Activated T-helper 2 cell treated with anti-CD3 and anti-CD28 coated beads, Interferon-gamma antibody, Interleukin-2, Interleukin-4, amounts not matched to agents 10 μg/mL and 5 μg/mL and 100 μg/mL, durations not matched to agents 14 hours and 24 hours and 36 hours (primary cell): ENCODE measurements at places on chromosomes 3 and 15.

DNA sequence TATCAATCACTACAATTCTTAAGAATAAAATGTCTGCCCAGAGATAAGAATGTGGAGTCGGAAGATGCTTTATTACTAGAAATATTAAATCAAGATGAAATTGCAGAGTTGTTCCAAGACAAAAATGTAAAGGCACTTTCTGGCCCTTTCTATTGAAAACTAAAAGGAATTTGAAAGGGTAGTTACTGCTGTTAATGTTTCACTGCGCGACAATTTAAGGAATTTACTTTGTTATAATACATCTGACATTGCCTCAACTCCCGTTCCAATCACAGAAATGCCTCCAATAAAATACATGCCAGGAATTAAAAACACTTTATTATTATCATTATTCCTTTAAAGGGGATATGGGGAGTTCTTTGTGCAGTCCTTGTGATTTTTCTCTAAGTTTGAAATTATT lies 26.4 kb downstream of the RSL24D1 start:
- H3K27me3 ChIP-seq, result no peaks in the 10 kb centered on the region
- no peak overlapping the region for H3K4me3 ChIP-seq
- H3K36me3 ChIP-seq, result peaks cover 3% of the 10 kb centered on the region
- no peak for DNase-seq

GRCh38 chr3:31495971-31496665 lies 36.6 kb upstream of the STT3B start:
- no peak for DNase-seq
- H3K4me3 ChIP-seq, result no peak overlapping the region
- H3K36me3 ChIP-seq, result no peaks in the 10 kb centered on the region
- peaks cover 5% of the 10 kb centered on the region for H3K27me3 ChIP-seq
- no peaks in the 10 kb centered on the region for H3K4me1 ChIP-seq

DNA sequence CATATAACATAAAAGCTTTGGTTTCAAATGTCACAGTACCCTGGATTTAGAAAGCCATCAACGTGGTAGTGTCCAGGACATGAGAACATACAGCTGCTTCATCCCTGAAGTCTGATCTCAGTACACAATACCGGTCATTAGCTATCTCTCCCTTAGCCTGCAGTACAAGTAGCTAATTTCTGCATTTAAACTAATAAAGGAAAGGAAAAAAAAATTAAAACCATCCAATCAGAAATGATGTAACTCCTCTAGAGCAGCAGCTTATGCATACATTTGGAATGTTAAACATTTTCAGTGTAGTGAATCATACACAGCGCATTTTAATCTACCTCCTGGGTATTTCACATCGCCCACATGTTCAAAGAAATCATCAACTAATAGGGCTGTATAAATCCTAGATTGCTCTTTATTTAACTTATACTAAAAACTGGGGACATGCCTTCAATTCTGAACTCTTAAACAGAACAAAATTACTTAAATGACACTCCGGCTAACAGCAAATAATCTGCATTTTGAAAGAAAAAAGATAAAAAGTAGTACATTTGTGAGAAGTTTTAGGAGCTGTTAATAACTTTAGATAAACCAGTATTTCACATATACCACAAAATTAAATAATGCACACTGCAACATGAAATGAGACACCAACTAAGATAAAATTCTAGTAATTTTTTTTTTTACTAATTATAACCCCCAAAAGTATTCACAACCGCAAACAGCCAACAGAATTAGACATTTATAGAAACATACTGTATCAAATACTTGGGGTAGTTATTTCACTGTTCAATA lies 3.7 kb downstream of the IGF2BP2 start:
- peaks cover 59% of the 10 kb centered on the region for H3K27me3 ChIP-seq
- no peak for DNase-seq
- no peak overlapping the region for H3K4me3 ChIP-seq
- no peaks in the 10 kb centered on the region for H3K36me3 ChIP-seq
- H3K4me1 ChIP-seq, result peaks cover 7% of the 10 kb centered on the region
- H3K27ac ChIP-seq, result no peak overlapping the region

DNA sequence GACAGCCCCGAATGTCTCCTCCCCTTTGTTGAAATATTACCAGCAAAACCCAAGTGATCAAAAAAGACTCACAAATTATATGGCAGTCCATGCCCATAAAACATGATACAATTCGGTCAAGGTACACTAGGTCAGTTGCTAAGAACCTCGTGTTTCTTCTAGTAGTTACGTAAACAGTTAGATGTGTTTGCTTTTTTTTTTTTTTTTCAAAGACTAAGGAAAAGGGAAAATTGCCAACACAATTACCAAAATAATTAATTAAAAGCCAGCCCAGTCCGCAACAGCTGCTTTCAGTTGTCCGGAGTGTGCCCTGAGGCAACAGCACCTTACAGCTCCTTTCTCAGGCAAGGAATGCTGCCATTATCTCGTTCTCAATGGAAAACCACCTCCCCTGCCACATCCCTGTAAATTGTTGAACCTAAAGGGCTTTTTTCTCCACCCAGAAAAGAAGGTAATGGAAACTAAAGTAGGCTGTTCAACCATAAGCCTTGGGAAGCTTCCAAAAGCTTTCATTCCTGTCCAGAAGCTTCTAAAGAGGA lies 129.2 kb upstream of the TSC22D2 start:
- no peaks in the 10 kb centered on the region for H3K4me1 ChIP-seq
- H3K36me3 ChIP-seq, result no peaks in the 10 kb centered on the region
- DNase-seq, result no peak
- H3K27me3 ChIP-seq, result peaks cover 25% of the 10 kb centered on the region
- no peak overlapping the region for H3K4me3 ChIP-seq

- no peak overlapping the region for H3K4me3 ChIP-seq
- H3K4me1 ChIP-seq, result peaks cover 55% of the 10 kb centered on the region
- H3K36me3 ChIP-seq, result peaks cover 12% of the 10 kb centered on the region
- DNase-seq, result no peak
- H3K27ac ChIP-seq, result peak overlapping the region; percentile 75
Observed at GRCh38 chr15:99502661-99503060, 63.1 kb upstream of the MEF2A start.

DNA sequence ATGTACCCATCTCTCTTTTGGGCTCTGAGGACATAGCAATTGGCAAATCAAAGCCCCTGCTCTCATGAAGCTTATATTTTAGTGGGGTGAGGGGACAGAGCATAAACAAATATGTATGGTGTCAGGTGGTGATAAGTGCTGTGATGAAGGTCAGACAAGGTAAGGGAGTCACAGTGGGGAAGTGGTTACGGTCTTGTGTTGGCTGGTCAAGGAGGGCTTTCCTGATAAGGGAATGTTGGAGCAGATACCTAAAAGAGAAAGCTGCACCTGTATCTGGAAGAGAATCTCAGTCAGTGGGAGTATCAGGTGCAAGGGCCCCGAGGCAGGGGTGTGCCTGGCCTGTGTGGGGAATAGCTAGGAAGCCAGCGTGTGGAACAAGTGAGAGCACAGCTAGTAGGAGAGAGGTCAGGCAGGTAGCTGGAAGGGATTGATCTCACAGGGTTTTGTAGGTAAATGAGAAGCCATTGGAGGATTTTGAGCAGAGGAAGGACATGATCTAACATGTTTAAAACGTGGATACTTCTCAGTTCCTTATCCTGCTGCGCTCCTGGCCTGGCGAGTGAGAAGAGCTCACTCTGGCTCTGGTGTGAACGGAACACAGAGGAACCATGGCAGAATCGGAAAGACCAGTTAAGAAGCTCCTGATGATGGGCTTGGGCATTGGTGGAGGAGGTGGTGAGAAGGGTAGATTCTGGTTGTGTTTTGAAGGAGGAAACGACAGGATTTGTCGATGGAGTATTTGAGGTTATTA lies 35.5 kb downstream of the MRAS start:
- no peak overlapping the region for H3K27ac ChIP-seq
- H3K27me3 ChIP-seq, result peaks cover 1% of the 10 kb centered on the region
- no peak overlapping the region for H3K4me3 ChIP-seq
- H3K36me3 ChIP-seq, result no peaks in the 10 kb centered on the region

DNA sequence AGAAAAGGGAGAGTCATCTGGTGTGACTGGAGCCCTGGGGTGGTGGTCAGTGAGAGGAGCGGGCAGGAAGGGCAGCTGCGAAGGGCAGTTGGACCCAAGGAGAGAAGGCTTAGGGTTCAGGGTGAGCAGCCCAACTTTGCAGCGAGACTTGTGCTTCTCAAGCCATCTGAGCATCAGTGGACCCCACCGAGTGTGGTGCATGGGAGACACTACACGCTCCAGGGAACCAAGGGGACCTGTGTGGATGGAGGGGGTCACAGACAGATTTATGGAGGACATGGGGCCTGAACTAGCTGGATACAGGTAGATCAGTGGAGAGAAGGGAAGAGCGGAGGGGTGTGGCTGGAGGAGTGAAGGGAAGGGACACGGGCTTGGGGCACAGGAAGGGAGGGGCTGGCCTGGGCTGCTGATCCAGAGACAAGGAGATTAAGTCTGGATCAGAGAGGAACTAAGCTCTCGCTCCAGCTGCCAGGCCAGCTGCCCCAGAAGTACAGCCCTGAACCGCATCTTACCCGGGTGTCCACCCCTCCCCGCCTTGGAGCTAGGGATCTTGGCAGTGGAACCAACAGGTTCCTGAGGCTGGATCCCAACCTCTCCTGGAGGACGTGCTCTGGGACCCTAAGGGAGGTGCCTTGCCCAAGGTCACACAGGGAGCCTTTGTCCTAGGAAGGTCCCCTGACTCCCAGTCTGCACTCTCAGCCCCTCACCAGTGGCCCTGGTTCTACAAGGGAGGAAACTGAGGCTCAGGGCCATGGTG lies 120.5 kb downstream of the CORO2B start:
- no peak for DNase-seq
- no peak overlapping the region for H3K4me3 ChIP-seq
- H3K27me3 ChIP-seq, result peaks cover 9% of the 10 kb centered on the region
- no peak overlapping the region for H3K27ac ChIP-seq

DNA sequence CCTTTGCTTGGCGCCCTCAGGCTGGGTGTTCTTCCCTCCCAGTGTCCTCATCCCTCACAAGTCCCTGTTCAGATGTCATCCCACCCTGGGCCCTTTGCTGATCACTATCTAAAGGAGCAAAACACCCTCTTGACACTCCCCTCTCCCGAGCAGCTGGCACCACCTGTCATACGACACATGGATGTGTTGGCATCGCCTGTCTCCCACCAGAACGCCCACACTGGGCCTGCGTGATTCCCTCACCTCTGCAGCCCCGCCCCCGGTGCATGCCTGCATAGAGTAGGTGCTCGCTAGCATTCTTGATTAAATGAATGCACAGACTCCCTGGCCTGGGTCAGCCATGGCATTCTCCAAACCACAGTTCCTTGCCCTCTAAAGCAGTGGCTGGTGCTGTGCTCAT lies 75.8 kb downstream of the DNAJB8 start:
- H3K4me1 ChIP-seq, result no peaks in the 10 kb centered on the region
- no peak overlapping the region for H3K27ac ChIP-seq
- no peaks in the 10 kb centered on the region for H3K27me3 ChIP-seq
- DNase-seq, result no peak
- H3K4me3 ChIP-seq, result no peak overlapping the region

DNA sequence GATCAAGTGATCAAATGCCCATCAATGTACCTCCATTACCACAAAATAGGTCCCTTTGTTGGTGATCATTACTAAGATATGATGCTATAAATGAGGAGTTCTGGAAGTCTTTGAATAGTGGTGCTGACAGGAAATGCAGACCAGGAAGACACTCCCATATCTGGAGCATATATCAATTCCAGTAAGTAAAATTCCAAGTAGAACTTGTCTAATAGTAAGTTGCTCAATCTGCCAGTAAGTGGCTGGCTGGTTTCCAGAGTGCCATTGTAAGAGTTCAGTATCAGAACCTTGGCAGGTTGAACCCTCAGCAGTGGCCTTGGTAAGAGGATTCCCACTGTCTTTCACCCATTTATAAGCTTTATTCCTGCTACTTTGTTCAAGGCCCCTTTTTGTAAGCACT lies 379.9 kb upstream of the RBMS3 start:
- no peak overlapping the region for H3K27ac ChIP-seq
- H3K4me3 ChIP-seq, result no peak overlapping the region
- DNase-seq, result no peak
- no peaks in the 10 kb centered on the region for H3K27me3 ChIP-seq

DNA sequence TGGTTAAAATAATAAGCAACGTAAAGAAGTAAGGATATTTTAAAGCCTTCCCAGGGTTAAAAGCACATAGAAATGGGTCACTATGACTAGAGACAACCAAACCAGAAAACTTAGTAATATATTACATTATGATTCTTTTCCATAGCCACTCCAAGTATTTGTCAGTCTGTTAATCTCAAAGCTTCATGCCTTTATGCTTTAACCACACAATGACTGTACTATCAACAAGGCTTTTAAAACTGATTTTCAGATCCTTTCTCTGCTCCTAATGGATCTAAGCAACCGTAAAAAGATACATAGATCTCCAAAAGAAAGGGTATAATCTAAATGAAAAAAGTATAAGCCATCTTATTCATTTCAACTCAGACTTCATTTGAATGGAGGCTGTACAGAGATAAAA lies 14.4 kb downstream of the SECISBP2L start:
- no peak overlapping the region for H3K4me3 ChIP-seq
- H3K4me1 ChIP-seq, result peaks cover 14% of the 10 kb centered on the region
- peak overlapping the region; percentile 39 for H3K27ac ChIP-seq
- no peaks in the 10 kb centered on the region for H3K27me3 ChIP-seq
- DNase-seq, result no peak
- peaks cover 55% of the 10 kb centered on the region for H3K36me3 ChIP-seq

GRCh38 chr15:66415360-66415759 lies 28.6 kb downstream of the MAP2K1 start:
- peaks cover 46% of the 10 kb centered on the region for H3K36me3 ChIP-seq
- no peaks in the 10 kb centered on the region for H3K27me3 ChIP-seq
- peaks cover 52% of the 10 kb centered on the region for H3K4me1 ChIP-seq
- H3K4me3 ChIP-seq, result no peak overlapping the region

- no peaks in the 10 kb centered on the region for H3K36me3 ChIP-seq
- no peak overlapping the region for H3K27ac ChIP-seq
- no peak overlapping the region for H3K4me3 ChIP-seq
- no peaks in the 10 kb centered on the region for H3K27me3 ChIP-seq
Observed at GRCh38 chr3:131846296-131846924, 188.4 kb downstream of the CPNE4 start.

- DNase-seq, result no peak
- no peak overlapping the region for H3K27ac ChIP-seq
- peaks cover 23% of the 10 kb centered on the region for H3K4me1 ChIP-seq
Observed at GRCh38 chr3:141477224-141477623, 9.6 kb upstream of the RASA2 start.

DNA sequence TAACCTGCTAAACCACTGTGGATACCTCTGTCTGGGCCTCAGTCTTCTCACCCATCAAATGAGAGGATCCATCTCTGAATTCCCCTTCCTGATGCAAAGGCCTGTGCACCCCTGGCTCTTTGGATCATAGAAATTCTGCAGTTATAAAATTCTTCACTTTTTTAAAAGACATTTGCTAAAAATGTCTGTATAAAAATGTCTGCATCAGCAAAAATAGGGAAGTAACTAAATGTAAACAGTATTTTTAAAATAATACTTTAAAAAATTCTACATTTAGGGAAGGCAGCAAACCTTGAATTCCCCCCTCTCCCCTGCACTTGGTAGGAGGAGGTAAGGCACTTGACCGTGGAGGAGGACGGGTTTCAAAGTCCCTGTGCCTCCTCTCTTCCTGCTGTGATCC lies 25.6 kb upstream of the TRIM59 start:
- H3K27ac ChIP-seq, result no peak overlapping the region
- no peak overlapping the region for H3K4me3 ChIP-seq
- no peaks in the 10 kb centered on the region for H3K4me1 ChIP-seq
- no peaks in the 10 kb centered on the region for H3K36me3 ChIP-seq
